Nephron progenitor cell (in vitro differentiated cells): ENCODE measurements at places on chromosomes 5 and 9.

- DNase-seq, result no peak
These were observed 9.8 kb upstream of the ZDHHC11 start for GRCh38 chr5:860506-861150.

- no peak for DNase-seq
These were observed 917 bp downstream of the NHP2 start for GRCh38 chr5:178152491-178153444.

- no peak for DNase-seq
These were observed 46.7 kb upstream of the CDKN2AIPNL start for GRCh38 chr5:134458234-134459009.

DNA sequence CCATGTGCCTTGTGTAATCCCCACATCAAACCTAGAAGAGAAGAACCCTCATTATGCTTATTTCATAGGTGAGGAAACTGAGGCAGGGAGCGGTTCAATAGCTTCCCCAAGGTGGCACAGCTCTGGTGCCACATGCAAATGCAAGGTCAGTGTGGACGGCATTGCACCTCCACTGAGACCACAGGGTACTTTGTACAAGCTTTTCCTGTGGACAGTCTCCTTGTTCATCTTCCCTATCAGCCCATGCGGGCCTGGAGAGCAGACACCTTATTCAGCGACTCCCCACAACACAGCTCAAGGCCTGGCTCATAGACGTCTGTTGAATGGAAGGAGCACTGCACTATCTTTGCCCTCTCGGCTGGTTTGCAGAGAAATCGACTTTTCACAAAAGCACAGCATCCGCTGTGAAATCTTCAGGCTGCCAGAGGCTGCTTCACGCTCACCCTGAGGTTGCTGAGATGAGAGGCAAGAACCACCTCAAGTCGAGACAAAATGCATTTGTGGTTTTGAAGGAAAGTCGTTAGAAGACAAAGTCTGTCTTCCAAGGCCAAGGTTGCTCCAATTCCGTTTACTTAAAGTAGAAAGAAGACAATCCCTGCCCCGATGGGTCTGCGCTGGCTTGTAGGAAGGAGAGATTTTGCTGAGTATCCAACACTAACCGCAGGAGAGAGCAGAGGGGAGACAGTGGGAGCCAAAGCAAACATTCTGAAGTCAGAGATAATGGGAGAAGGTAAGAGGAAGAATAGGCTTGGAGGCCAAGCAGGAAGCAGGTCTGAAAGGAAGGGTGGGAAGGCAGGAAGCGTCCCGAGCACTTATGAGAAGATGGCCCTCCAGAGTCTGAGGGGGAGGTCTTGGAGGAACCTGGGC, 34.2 kb upstream of the STRBP start:
- no peak for DNase-seq

DNA sequence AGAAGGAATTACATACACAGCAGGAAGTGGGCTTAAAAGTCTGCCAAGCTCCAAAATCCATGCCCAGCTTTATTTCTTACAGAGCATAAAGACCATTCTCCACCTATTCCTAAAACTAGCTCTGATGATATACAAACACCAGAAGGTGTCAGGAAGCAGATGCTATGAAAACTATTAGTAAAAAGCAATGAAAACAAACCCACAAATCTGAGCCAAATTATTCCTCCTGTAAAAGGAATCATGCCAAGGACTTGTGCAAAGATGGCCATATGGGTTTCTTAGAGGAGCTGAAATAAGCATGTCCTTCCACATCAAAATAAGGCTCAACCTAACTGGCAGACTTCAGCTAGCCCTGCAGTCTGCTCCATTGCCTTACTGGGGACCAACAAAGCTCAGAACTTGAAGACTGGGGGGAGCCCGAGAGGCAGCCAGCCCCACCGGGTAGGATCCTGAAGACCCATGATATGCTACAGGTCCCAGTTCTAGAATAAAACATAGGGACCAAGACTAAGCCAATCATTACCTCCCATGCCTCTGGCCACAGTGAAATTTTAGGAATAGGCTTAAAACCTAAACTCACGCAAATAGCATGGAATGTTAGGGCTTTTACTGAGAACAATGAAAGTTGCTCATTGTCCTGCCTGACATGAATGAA, 42.8 kb upstream of the GABRP start:
- no peak for DNase-seq

- no peak for DNase-seq
These were observed 2.1 kb downstream of the ARSI start for GRCh38 chr5:150300496-150301169.

DNA sequence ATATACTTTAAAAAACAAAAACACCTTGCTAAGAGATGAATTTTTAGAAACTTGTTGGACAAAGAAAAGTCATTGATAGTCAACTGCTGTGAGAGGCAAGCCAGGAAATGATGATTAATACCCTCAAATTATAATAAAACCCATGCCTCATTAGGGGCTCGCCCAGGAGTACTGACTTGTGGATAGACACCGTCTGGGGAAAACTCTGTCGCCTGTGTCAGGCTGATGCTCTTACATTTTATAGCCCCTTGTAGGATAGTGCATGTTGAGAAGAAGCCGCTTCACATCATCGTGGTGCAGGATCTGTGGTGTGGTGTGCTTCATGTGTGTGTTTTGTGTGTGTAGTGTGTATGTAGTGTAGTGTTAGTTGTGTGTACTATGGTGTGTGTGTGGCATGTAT, 39.1 kb downstream of the SYK start:
- no peak for DNase-seq

DNA sequence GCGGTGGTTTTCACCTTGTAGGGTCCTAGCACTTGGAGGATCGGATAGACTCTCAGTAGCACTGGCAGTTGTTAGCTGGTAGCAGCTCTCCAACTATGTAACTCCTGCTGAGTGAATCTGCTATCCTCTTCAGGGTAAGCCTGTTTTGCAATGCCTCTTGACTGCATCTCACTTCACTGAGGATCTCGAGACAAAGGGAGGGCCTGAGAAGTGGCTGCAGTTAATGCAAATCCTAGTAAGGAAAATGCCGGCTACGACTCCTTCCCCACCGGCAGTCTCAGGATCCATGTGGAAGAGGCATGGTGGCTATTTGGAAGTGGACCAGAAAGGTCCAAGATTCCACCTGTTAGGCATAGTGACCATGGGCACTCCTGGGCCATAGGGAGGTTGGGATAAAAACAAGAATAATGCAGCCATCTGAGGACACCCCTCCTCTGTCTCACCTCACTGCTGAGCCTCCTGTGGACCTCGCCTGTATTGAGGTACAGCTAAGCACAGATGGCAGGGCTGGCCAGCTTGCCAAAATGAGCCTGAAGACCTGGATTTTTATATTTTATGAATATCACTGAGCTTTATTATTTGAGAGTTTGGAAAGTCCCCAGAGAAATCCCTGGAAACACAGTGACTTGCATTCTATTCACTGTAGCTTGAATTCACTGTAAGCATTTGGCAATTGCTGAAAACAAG, 146.0 kb downstream of the LIFR start:
- DNase-seq, result no peak

DNA sequence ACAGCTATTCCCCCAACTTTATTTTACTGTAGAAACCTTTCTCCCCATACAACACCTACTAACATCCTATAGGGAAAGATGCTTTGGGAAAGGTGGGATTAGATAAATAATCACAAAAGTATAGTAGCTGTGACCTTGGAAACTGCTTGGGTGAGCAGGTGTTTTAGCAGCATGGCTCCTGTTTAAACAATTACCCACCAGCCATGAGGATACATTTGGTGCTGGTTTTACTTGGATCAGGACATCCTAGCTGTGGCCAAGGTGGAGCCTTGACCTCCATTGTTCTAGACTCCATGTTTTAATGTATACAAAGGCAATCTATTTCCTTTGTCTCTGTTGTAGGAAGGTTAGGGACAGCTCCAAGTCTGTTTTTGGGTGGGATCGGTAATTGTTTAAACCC, 56.8 kb upstream of the ALDH1B1 start:
- DNase-seq, result no peak

GRCh38 chr5:96942911-96943310, 7.0 kb downstream of the LNPEP start:
- no peak for DNase-seq

DNA sequence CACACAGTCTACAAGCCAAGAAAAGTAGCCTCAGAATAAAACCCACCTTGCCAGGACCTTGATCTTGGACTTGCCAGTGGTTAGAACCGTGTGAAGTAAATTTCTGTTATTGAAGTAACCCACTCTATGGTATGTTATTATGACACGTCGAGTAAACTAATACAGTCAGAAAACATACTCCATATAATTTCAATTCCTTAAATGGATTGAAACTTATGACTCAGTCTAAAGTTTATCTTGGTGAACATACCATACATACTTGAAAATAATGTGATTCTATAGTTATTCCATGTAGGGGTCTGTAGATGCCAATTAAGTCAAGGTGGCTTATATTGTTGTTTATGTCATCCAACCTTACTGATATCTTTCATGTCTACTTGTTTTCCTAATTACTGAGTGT, 950.7 kb downstream of the TLE4 start:
- no peak for DNase-seq

DNA sequence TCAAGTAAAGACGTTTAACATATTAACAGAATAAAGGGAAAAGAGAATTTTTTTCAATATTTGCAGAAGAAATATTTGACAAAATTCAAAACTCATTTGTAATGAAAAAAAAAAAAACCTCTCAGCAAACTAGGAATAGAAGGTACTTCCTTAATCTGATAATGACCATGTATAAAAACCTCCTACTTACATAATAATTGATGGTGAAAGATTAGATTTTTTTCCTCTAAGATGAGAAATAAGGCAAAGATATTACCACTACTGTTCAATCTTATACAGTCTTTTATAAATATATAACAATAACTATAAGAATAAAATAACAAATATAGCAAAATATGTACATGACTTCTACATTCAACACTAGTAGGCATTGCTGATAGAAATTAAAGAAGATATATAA, 424.6 kb upstream of the KLF4 start:
- no peak for DNase-seq
